RWPE2 (cell line): ENCODE measurements at places on chromosomes 3 and 15.

DNA sequence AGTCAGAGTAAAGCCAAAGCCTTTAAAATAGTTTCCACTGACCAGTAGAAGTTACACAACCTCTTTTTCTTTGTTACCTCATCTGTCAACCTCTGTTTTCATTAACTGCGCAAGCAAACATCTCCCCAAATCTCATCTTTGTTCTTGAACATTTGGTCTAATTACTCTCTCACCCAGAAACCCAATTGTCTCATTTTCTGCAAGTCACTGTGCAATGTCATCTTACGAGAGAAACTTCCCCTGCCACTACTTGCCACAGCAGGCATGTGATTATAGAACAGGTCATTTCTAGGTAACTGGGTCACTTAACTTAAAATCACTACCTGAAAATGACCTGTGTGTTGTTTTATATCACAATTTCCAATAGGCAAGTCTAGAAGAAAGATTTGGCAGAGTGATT lies 159.4 kb downstream of the SI start:
- no peak for DNase-seq

GRCh38 chr3:195203606-195204005 lies 67.4 kb downstream of the XXYLT1 start:
- no peak for DNase-seq

- DNase-seq, result no peak
Observed at GRCh38 chr15:36875740-36876334, 224.5 kb downstream of the MEIS2 start.

GRCh38 chr3:108673988-108674661 lies 83.1 kb downstream of the RETNLB start:
- no peak for DNase-seq

DNA sequence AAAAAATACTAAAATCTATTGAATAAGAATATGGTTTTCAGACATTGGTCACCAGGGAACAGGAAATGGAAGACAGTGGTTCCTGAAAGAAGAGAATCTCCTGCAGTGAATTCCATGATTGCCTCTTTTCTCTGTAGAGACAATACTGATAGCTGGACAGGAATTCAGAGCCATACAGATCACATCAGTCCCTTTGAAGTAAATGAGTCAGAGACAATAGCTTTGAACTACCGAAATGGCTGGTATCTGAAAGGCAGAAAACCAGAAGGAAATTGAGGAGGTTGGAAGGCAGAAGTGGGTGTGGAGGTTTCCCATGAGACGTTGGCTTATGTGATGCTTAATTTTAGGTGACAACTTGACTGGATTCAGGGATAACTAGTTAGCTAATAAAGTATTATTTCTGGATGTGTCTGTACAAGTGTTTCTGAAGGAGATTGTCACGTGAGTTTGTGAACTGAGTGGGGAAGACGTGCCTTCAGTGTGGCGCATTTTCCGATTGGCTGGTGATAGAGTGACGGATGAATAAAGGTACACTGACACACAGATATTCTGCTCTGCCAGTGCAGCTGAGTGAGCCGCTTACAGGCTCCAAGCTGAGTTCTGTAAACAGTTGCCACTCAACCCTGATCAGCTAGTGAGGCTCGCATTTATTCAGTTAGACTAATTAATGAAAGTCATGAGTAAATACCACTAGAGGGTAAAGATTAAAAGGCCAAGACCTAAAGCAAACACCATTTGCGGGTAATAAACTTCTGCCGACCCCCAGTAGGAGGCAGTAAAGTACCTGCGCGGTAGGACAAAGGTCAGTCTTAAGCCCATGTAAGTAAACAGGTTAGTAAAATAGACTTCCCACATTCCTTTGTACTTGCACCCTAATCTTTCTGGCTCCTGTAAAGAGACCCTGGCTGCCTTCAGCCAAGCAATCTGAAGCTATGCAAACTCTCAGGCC lies 1298.6 kb downstream of the SI start:
- DNase-seq, result no peak

GRCh38 chr3:152280539-152280938 lies 11.8 kb downstream of the MBNL1 start:
- no peak for DNase-seq

DNA sequence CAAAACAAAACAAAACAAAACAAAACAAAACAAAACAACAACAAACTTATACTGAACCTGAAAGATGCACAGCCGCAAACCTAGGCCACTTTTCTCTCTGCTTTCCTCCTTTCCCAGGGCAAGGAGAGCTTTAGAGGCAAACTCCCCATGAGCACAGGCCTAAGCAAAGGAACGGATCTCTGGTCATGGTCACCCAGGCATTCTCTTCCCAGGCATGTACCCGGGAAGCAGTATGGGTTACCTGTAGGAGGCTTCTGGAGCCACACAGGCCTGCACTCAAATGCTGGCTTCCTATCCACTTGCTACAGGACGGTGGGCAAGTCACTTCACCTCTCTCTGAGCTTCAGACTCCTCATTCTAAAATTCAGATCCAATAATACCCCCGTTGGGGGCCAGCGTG lies 171.8 kb downstream of the SMAD6 start:
- DNase-seq, result no peak
